Activated CD4-positive, alpha-beta T cell treated with anti-CD3 and anti-CD28 coated beads for 1 hour (primary cell): ENCODE measurements at places on chromosomes 6 and 20.
A peak's percentile ranks its signal among the peaks of the same experiment; 100 is the strongest.

GRCh38 chr6:44869321-44869897, 458.7 kb upstream of the RUNX2 start:
- no peak for DNase-seq

GRCh38 chr6:150081702-150082101, 12.8 kb upstream of the ULBP3 start:
- no peak for DNase-seq

GRCh38 chr20:7687065-7687464, 253.2 kb downstream of the HAO1 start:
- DNase-seq = no peak

GRCh38 chr6:40532349-40533000, 54.7 kb downstream of the LRFN2 start:
- no peak for DNase-seq

DNA sequence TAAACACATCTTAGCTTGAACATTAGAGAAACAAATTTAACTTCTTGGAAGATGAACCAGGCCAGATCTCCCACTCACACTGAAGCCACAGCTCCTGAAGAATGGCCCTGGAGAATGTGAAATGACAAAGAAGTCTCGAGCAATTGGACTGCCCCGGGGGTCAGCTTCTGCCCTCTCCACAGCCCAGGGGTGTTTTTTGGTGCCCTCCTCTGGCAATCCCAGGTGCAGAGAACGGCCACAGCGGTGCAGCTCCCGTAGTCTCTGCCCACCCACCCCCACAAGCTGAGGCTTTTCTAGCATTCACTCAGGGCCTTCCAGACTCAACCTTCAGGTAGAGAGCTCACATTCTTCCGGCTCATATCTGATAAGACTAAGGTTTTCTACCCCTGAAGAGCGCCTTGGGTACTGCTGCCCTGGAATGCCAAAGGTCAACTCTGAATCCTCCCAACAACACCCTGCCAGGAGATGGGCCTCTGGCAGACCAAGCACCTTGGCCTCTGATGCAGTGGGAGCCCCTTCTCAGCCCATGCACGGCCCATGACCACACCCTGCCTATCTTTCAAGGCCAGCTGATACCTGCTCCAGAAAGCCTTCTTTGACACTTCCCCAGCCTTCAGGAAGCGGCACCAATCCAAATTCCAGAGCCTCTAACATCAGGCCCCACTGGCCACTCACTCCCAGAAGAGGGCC, 208.3 kb downstream of the SYNDIG1 start:
- no peak for DNase-seq

GRCh38 chr20:33881989-33882388, 70.8 kb downstream of the CHMP4B start:
- DNase-seq = no peak

- DNase-seq = no peak
Measured at GRCh38 chr6:119277052-119277451, 72.5 kb downstream of the MAN1A1 start.

GRCh38 chr6:158338311-158339112, 26.2 kb downstream of the TULP4 start:
- DNase-seq = no peak

DNA sequence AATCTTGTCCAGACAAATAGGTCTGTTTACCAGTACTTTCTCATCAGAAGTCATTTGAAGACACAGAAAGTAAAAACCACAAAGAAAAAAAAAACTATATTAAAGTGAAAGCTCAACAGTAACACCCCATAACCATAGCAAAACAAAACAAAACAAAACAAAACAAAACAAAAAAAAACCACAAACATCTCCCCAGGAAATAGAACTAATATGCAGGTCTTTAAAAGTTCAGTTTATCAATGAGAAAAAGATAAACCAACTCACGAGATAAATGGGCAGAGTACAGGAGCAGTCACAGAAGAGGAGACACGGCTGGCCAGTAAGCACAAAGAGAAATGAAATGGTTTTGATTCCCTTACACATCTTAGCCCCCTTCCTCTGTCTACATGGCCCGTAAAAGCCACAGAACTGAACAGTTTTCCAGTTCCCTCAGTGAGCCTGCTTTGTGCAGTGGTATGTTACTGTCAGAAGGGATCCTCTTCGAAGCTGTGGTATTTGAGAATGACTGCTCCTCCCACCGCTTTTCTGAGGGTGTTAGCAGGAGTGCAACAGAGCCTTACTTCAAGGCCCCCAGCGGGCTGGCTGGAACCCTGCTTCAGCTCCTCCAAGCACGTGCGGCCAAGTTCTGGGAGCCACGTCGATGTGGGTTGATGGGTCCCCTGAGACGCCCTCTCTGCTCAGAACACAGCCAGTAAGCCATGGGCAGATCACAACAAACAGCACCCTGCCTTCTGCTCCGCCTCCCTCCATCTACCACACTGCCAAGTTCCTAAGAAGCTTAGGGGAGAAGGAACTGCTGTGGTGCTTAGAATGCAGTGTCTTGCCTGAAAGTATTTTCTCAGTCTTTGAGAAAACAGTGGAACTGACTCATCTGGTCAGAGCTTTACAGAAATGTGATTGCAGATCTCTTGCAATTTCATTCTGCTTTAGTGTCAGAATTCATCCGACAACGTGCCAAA, 14.0 kb downstream of the UST start:
- no peak for DNase-seq

GRCh38 chr20:40489886-40490285, 199.2 kb downstream of the MAFB start:
- DNase-seq = no peak

DNA sequence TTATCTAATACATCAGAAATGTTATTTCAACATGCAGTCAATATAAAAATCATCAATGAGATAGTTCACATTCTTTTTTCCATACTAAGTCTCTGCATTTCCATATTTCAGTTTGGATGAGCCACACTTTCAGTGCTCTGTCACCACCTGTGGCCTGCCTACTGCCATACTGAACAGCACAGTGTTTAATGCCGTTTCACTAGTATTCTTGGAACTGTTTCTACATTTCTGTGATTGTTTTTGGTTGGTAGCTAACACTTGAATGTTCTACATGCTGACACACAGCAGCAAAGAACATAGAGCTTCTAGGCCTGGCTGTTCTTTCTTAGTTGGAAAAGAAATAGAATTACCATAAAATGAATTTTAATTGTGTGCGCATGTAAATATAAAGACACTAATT, 61.4 kb upstream of the KIF25 start:
- no peak for DNase-seq

DNA sequence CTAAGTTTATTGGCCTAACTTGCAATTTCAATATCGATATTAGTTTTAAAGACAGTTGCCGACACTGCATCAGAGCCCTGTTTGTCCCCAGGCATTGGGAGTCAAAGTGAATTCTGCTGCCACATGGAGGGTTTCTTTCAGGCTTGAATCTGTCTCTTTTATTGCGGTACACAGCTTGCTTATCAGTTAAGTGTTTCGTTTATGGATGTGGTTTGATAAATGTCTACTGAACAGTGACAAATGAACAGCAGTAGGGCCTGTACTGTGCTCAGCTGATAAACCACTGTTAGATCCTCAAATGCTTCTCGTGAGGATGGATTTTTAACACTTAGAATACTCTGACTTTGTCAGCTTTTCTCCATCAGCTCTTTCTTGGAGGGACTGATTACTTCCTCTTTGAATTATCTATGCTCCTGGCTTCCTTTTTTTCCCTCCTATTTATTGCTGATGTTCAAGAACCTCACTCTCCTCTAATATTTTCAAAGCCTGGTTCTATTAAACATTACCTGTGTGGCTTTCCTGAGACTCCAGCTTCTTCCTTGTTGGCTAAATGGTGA, 240.8 kb downstream of the PLCB1 start:
- no peak for DNase-seq

- no peak for DNase-seq
Measured at GRCh38 chr20:64169091-64169560, 4.9 kb downstream of the MYT1 start.

DNA sequence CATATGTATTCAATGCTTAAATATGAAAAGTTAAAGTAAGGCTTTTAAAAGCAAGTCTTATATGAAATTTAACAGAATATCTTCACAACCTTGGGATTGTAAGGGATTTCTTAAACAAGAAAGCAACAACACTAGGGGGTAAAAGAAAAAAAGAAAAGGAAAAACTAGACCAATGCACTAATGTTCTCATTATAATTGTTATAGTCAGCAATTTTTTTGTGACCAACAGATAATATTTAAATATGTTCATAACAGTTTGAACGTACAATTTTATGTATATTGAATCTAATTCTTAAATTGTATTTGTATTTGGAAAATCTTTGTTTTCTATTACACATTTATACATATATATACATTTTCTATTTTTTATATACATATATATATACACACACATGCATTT, 1397.8 kb upstream of the ADGRB3 start:
- no peak for DNase-seq

DNA sequence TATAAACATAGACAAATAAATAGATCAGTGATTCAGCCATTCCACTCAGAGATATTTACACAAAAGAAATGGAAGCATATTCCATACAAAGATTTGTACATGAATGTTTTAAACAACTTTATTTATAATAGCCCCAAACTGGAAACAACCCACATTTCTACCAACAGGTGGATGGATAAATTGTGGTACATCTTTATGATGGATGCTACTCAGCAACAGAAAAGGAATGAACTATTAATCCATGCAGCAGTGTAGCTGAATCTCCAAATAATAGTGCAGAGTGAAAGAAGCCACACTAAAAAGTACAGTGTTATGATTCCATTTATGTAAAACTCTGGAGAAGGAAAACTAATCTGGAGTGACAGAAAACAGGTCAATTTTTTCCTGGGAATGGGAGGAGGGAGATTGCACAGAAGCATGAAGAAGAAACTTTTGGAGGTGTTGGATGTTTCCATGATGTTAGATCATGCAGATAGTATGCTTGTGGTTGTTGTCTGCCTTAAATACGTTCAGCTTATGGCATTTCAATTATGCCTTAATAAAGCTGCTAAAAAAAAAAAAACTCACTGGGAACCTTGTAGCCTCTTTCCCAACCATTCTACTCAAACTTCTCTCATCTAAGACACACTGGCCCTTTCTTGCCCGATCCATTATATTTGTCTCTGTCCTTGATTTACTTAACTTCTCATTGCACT, 100.9 kb downstream of the PPP1R14C start:
- no peak for DNase-seq

DNA sequence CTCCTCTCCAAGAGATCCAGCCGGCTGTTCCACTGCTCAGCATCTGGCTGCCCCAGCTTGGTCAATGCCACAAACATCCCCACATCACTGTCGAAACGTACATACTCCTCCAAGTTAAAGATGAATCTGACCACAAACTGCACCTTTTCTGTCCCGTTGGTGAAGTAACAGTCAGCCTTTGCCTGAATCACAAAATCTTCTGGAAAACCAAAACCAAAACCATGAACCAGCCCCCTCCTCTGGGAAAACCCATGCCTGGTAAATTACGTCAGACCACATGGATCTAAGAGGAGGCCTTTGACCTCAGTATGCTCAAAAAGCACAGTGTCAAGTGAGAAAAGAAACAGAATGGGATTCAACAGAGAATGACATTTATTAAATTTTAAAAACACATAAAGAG, 1.7 kb downstream of the HLA-DOB start:
- DNase-seq = no peak

- no peak for DNase-seq
Measured at GRCh38 chr6:150058231-150058792, 10.6 kb downstream of the ULBP3 start.

DNA sequence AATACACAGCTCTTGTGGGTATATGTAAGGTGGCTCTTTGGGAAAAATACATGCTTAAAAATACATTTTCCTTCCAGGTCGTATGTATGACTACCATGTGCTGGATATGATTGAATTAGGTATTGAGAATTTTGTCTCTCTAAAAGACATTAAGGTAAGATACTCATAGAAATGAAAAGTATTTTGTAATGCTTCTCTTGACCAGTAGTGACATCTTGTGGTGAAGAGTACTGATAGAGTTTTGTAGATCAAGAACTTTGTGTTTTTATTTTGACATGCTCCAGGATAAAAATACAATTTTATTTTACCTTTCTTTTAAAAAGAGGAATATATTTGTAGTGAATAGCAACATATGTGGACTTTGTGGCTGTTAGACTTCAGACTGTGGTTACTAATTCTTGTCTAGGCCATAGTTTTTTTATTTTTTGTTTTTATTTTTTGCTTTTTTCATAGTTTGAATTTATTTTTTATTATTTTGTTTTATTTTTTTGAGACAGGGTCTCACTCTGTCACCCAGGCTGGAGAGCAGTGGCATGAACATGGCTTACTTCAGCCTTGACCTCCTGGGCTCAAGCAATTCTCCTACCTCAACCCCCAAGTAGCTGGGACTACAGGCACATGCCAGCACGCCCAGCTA, 17.9 kb downstream of the RPF2 start:
- DNase-seq = no peak

DNA sequence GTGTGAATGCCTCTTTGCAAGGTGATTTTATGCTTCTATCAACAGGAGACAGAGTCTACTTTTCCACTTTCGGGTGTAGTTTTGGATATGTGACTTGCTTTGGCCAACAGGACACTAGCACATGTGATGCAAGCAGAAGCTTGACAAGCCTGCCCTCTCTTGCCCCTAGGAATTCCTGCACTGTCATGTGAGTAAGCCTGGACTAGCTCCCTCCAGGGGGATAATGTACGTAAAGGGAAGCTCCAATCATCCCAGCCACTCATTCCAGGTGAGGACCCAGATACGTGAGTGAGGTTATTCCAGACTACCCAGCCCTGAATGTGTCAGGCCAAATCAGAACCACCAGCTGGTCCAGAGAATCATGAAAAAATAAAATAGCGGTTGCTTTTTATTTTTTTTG, 33.3 kb downstream of the BEND3 start:
- DNase-seq = no peak

DNA sequence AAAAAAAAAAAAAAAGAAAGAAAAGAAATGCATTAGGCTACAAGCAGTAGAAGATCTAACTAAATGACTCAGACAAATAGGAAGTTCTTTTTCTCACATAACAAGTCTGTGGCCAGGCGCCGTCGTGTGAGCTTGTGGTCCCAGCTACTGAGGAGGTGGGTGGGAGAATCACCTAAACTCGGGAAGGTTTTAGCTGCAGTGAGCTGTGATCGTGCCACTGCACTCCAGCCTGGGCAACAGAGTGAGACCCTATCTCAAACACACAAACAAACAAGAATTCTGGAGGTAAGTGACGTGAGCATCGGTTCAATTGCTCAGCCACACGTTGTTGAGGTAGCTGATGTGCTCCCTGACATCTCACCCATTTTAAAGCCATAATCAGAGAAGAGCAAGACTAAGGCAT, 37.9 kb upstream of the SLC23A2 start:
- DNase-seq = peak; percentile 9

DNA sequence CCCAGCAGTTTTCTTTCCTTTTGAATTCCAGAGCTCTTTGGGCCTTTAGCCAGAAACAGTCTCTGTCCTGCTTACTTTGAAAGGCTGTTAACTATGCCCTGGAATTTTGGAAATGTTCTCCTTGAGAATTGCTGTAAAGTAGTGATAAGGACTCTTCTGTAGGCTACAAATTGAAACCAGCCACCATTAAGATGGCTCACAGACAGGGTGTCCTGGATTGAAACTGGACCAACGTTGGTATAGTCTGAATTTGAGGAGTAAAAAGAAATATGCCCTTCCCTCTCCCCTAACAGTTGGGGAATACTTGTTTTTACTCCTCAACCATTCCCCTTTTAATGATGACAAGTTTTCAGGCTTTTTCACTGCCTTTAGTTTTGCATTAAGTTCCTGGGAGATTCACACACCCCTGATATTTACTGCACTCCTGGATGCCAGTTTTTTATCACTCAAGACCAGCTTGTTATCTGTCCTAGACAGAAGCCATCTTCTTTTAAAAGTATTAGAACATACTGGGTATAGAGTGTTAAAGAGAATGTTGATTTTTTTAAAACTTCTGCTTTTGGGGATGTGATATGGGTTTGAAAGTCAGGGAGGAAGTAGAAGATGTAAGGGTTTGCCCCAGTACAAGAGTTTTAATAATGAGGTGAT, 21.9 kb downstream of the TOP1 start:
- no peak for DNase-seq
